ENCODE measurements at places on chromosomes 2 and 18.
A peak's percentile ranks its signal among the peaks of the same experiment; 100 is the strongest.

DNA sequence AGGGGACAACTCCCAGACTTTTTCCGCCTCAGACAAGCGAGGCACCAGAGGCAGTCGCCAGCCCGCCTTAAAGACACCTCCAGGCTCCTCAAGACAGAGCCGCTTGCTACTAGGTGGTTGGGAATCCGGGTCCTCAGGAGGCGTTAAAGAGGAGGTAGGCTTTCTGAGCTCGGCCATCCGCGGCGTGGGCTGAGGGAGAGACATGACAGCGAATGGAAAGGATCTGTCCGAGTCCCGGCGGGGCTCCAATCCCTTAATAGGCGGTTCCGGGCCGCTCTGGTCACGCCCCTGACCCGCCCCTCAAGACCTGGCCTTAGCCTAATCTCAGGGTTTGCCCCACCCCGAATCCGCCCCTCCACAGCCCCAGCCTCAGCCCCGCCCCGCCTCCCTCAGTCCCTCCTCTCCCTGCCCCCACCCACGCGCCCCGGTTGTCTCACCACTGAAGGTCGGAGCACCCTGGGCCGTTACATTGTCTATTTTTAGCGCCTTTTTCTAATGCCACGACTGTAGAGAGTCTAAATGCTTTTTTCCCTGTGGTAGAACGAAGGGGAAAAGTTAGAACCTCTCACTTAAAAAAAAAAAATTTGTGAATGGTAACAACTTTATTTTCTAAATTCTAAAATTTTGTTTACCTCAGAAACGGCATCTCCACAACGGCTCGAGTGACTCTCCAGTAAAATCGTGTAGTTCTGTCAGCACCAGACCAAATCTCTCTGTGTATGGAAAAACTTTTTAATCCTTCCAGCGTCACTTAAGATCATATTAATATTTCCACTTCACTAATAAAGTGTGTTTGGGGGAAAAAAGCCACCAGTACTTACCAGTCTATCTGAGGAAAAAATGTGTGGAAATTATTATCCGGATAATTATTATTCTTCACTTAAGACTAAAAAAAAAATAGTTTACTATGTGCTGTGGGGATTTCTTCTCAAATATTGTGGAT lies at the start of gene RAD51AP2:
RAD51AP2 (minus strand) TSS at position 229 of the 943 bp plus-strand sequence; CDS start at position 204, 25 bp downstream.
- DNase-seq: peak; percentile 90

- no peak for DNase-seq
Measured at GRCh38 chr2:119196301-119197125, 27.1 kb upstream of the STEAP3 start.

DNA sequence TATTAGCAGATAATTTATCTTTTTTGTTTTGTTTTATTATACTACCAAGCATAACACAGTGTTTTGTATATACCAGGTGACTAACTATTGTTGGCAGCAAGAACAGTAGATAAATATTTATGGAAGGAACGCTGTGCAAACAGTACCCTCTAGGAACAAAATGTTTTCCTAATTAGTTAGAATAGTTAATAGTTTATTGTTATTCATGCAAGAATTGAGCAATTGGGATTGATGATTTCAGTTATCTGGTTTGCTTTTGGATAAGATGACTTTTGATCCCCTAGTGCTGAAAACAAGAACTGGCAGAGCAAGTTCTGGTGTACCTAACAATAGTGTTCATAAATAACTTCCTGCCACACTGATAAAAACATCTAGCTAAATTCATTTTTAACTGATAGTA lies 323.3 kb downstream of the TGIF1 start:
- no peak for DNase-seq

- no peak for DNase-seq
Measured at GRCh38 chr2:29032189-29032588, 42.1 kb downstream of the PCARE start.

DNA sequence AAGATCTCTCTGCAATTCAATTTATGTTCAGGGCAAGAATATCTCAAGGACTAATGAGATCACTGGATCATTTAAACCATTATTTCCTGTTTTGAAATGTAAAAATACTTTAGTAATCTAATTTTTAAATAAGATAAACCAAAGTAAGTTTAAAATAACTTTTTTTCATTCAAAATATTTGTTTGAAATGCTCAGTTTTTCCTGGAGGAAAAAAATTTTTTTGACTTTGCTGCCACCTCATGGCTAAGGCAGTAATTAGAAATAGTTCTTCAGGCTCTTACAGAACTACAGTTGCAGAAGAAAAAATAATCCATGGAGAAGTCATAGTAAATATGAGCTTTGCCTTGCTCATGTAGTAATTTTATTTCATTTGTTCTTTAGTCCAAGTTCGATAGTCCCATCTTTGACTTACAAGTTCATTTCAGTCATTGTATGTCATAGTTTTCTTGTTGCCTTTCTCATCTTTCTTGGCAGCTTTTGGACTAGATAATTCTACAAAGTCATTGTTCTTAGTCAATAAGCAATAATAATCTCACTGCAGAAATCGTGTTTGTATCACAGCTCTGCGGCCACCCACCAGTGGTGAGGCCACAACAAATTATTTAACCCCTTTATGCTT lies 127.4 kb downstream of the DPP4 start:
- DNase-seq: peak; percentile 48

DNA sequence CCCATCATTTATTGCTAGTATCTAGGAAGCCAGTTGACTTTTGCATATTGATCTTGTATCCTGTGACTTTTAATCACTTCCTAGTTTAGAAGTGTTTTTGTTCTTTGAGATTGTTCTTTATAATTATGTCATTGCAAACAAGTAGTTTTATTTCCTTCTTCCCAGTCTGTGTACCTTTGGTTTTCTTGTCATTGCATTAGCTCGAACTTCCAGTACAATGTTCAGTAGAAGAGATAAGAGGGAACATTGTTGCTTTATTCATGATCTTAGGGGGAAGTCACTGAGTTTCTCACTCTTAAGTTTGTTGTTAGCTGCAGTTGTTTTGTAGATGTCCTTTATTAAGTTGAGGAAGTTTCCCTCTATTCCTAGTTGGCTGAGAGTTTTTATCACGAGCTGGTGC lies 61.0 kb downstream of the TRAPPC12 start:
- DNase-seq: no peak

DNA sequence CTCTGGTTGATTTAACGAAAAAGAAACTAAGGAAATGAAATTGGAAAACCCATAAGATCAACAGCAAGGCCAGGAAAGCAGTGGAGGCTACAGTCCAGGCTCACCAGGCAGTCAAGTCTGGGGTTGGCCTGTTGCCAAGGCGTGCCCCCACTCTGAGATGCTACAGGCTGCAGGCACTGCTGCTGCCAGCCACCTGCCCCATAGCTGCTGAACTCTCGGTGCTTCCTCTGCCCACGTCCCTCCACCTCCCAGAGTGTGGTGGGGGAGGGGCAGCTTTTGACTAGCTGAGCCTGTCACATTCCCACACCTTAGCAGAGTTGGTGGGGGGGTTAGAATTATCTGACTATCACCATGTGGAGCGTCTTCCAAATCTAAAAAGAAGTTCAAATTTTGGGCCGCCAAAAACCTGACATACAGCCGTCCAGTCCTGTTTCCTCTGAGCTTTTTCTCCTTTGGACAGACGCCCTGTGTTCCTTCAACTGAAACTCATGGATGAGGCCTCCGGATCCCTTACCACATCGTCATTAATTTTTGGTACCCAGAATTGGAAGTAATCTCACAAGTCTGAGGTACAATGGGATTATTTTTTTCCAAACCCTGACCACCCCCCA lies 3.9 kb upstream of the SH3RF3 start:
- no peak for DNase-seq

DNA sequence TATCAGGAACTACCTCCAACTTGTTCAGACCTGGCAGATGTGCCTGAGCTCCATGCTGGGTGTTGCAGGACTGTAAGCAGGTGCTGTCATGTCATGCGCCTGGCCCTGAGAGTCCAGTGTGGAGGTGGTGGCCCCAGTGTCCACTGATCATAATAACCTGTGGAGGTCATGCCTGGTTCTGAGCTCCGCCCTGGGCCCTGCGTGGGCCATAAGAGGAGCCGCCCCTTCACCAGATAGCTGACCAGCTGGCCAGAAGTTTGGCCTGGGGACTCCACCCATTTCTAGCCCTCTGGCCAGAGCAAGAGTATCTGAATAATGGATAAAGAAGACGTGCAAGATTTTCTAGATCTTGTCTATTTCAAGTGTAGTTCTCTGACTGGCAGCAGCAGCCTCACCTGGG lies 72.4 kb downstream of the CTIF start:
- no peak for DNase-seq

DNA sequence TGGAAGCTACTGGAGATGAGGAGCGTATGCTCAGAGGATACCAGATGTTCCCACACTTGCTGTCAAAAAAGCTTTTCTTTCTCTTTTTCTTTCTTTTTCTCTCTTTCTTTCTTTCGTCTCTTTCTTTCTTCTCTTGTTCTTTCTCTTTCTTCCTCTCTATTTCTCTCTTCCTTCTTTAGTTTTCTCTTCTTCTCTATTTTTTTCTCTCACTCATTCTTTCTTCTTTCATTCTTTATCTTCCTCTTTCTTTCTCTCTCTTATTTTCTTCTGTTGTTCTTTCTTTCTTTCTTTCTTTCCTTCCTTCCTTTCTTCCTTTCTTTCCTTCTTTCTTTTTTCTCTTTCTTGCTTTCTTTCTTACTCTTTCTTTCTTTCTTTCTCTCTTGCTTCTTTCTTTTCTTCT lies 457.6 kb downstream of the CMPK2 start:
- DNase-seq: no peak

DNA sequence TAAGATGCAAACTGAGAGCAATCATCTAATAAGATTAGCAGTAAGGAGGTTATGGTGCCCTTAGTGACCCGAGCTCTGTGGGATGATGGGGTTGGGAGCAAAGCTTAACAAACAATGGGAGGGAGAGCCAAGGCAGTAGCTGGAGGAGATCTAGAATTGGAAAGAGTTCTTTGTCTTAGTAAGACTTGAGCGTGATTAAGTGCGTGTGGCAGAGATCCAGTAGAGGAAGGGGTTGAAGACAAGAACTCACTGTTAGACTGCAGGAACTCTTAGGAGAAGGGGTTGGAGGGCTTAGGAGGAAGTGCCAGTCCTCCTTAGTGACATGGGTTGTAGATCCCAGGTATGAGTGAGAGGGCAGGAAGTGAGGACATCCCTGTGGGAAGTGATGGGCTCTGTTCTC lies 184.7 kb downstream of the GFPT1 start:
- no peak for DNase-seq

- no peak for DNase-seq
Measured at GRCh38 chr2:30439296-30439695, 7.8 kb upstream of the LCLAT1 start.

DNA sequence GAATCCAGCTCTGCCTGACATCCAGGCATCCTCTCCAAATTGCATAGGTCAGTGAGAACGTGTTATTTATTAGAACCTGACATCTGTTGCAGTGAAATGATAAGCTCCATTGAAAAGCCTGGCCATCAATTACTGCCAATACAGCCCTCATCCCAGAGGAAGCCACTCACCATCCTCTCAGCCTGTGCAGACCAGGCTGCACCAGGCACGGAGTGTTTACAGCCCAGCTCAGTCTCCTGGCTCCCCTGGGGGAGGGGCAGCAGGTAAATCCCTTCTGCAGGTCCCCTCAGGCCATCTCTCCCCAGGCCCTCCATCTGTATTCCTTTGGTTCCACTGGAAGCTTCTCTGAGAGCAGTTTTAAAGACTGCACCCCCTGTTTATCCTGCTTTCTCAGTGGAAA lies 82.6 kb upstream of the FOSL2 start:
- no peak for DNase-seq

DNA sequence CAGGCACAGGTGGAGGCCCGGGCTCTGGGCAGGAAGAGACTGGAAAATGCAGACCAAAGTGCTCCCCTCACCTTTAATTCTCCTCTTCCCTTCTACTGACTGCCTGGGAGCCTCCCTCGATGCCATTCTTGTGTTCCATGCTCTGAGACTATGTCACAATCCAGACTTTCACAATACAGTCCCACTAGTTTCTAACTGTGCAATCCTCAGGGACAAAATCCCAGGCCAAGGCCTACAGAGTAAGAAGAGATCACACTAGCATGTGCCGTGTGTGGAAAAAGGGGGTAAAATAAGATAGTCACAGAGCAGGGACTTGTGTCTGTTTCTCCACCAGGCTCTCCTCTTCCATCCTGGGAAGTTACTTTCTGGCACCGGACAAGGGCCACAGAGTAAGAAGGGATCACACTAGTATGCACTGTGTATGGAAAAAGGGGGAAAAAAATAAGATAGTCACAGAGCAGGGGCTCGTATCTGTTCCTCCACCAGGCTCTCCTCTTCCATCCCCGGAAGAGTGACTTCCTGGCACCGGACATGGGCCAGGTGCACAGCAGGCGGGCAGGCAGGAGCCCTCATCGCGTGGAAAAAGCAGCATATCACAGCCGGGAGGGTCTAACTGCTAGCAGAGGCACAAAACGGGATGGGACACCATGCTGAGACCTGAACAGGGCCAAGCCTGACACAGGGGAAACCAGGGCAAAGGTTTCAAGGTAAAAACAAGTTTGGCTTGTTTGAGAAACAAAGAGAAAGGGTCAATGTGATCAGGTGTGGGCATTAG lies 9.6 kb downstream of the CYB5A start:
- DNase-seq: no peak

GRCh38 chr2:157150747-157151146 lies 106.8 kb upstream of the GALNT5 start:
- peak; percentile 61 for DNase-seq

DNA sequence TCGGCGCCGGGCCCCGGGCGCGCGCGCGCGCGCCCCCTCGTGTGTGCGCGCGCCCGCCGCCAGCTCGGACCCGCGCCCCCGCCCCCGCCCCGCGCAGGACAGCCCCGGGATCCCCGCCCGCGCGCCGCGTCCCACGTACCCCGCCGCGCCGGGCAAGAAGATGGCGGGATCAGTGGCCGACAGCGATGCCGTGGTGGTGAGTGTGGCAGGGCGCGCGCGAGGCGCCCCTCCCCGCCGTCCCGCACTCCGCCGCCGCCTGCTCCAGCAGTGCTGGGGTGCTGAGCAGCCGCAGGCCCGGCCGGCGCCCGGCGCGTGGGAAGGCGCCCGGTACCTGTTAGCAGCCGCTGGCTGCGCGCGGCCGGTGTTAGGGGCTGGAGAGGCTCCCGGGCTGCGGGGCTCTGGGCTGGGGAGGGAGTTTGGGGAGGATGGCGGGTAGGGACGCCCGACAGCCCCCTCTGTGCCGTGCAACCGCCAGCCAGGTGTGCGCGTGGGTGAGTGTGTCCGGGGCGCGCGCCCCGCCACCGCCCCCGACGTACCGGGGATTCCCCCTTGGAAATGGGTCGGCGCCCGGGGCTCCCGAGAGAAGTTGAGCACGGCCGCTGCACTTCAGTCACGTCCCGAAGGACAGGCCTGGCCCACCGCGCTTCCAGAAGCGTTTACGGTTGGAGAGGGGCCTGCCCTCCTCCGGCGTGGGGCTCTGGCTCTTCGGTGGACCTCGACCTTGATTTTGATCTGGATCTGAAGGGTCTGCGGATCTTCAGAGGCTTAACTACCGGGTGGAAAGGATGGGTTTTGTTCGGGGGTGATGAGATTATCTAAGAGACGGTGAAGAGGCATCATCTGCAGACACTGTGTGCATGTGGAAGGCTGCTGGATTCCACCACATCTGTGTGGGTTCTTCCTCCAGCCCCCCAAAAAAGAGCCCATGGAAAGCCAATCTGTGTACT lies 697 bp downstream of the LGALSL start:
- DNase-seq: peak; percentile 20

Measured in astrocyte of the spinal cord (primary cell).